ENCODE measurements at places on chromosomes 7 and 10.

- DNase-seq: no peak
Observed at GRCh38 chr7:26006426-26006825, 145.6 kb upstream of the NFE2L3 start.

GRCh38 chr7:63925626-63926460 lies 72.8 kb upstream of the ZNF722 start:
- no peak for DNase-seq

DNA sequence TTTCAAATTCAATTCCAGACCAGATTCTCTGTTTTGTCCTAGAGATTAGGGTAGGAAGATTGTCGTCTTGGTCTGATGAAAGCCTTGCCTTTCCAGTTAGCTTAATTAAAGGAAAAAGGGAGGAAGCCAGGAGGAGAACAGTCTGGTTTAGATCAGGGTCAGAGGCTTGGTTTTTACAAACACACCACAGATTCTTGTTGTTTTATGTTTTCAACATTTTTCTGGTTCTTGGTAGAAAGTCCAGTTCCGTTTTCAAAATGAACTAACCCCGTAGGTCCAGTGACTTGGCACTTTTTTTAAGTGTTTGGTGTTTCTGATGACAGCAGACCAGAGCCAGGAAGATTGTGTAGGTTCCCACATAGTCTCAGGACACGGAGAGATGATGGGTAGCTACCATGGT lies 167.1 kb upstream of the INHBA start:
- DNase-seq: no peak

DNA sequence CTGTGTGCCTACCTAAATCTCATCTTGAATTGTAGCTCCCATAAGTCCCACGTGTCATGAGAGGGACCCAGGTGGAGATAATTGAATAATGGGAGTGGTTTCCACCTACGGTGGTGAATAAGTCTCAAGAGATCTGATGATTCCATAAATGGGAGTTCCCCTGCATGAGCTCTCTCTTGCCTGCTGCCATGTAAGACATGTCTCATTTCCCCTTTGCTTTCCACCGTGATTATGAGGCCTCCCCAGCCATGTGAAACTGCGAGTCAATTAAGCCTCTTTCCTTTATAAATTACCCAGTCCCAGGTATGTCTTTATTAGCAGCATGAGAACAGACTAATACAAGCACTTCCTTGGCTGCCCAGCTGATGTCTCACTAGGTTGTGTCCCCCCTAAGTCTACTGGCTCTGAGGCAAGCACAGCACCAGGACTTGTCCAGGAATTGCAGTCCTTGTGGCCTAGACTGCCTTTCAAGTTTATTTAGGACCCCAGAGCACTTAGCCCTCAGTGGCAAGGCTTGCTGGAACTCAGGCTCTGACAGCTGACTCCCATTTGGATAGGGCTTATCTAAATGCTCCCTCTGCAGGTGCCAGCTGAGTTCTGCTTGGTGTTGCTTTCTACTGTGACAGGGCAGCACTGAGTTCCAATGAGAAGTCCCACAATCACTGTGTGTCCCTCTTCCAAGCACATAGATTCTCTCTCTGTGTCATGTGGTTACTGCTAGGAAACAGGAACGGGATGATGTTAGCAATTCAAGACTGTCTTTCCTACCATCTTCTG lies 59.0 kb upstream of the TAS2R16 start:
- no peak for DNase-seq

GRCh38 chr7:116177009-116177408 lies 33.3 kb upstream of the TES start:
- no peak for DNase-seq
